ENCODE measurements at places on chromosomes 5 and 9.

DNA sequence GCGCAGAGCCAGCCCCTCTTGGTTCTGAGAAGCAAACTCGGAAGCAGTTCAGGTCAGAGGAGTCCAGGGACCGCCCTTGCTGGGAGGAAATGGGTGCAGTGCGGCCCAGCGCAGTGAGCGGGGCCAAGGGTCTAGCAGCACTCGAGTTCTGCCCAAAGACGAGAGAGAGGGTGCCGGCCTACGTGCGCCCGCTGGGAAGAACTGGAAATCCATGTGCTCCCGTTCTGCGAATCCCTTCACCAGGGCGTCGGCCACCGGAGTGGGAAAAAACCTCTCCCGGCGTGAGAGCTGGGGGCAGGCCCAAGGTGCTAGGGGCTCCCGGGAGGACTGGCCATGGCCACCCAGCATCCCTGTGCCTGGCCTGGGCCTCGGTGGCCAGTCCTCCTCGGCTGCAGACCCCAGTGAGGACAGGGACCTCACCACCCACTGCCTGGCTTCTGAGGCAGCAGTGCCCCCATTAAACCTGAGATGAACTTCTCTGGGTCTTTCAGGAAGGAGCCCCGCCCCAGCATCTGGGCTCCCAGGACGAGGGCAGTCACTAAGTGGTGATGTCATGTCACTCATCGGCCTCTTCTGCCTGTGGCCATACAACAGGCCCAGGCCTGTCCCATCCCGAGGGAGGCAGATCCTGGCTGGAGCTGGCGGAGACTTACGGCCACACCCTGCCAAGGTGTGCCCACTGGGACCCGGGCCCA, 10.6 kb downstream of the TMEM250 start:
- no peak for DNase-seq

DNA sequence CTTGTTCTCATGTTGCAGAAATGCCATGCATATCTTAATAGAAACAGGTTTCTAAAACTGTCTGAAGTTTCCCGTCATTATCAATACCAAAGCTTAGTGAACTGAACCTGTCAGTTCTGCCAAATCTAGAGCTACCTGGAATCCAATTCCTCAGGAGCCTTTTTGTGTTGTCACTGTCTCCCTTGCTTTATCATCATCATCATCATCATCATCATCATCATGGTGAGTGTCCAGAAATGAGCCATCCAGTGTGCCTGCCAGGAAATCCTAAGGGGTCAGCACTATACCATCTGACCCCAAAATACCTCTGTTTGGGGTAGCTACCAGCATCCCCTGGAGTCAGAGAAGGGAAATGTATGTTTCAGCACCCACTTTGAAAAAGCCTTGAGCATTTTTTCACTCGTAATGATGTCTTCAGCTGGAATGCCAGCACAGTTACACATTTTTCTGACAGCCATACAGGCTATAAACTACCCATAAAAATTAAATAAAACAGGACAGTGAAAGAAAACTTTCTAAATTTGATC, 150.3 kb downstream of the NR2F1-AS1 start:
- DNase-seq, result no peak

GRCh38 chr9:20023961-20024571, 235.2 kb upstream of the SLC24A2 start:
- DNase-seq, result peak; percentile 64

- no peak for DNase-seq
These were observed 18.6 kb downstream of the FGD3 start for GRCh38 chr9:92965759-92966517.

Data from M059J (cell line).